ENCODE measurements at places on chromosomes 11 and 22.
A peak's percentile ranks its signal among the peaks of the same experiment; 100 is the strongest.

- DNase-seq: peak; percentile 39
These were observed 4.8 kb upstream of the PAX6 start for GRCh38 chr11:31815711-31816467.

GRCh38 chr11:118290923-118291322, 13.6 kb upstream of the CD3E start:
- peak; percentile 30 for DNase-seq

GRCh38 chr11:126732981-126733380, 267.6 kb downstream of the KIRREL3 start:
- no peak for DNase-seq

DNA sequence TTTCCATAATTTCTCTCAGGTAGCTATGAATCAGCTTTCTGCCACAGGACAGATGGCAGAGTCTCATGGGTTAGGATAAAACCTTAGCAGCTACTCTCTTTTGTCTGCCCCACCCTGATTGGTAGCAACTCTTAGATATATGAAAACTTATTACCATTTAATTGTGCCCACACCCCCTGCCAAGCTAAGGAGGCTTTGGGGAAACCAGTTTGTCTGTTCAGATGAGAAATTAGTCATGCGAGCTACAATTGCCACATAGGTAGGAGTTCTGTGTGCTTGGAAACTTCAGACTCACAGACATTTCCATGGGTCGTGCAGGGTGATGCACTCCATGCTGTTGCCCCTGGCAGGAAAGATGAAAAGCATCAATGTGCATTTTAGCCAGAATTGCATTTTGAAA, 39.9 kb downstream of the CD44 start:
- peak; percentile 72 for DNase-seq

- peak; percentile 39 for DNase-seq
These were observed 50.9 kb downstream of the RPS6KA4 start for GRCh38 chr11:64409707-64410403.

GRCh38 chr22:28143961-28144745, 225.1 kb upstream of the PITPNB start:
- DNase-seq: no peak

GRCh38 chr11:82892611-82893169, 7.5 kb downstream of the PRCP start:
- no peak for DNase-seq

- no peak for DNase-seq
These were observed 34.3 kb downstream of the DBX1 start for GRCh38 chr11:20125927-20126326.

DNA sequence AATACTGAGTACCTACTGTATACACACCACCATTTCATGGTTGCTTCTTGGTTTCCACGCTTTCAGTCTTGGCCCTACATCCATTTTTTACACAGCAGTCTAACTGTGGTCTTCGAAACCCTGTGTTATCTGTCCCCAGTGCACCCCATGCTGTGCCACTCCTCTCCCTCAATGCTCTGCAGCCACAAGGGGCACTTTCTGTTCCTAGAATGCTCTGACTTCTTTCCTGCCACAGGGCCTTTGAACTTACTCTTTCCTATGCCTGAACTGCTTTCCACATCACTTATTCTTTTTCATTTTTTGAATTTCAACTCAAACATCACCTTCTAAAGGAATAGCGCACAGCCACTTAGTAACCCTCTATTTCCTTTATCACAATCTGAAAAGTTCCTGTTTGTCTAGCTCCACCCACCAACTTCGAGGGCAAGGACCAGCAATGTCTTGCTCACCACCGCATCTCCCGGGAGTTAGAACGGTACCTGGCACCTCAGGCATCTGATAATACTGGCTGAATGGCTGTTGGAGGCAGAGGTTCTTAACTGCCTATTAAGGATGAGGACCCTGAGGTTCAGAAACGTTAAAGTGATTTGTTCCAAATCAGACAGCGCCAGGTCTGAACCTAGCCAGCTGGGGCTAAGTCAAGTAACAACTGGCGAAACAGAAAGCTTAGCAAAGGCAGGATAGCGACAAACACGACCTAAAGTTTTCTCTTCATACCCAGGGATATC, 568 bp downstream of the ALG8 start:
- DNase-seq: peak; percentile 59
